ENCODE measurements at places on chromosomes 11 and 22.

- no peak for DNase-seq
Measured at GRCh38 chr11:63764340-63764678, 4.3 kb downstream of the ZFTA start.

- peak; percentile 36 for DNase-seq
Measured at GRCh38 chr11:83195143-83195466, 1.6 kb downstream of the ANKRD42 start.

GRCh38 chr22:22395245-22395644 lies 113.3 kb downstream of the ZNF280B start:
- DNase-seq = no peak

- peak; percentile 20 for DNase-seq
Measured at GRCh38 chr11:129973068-129973467, 29.6 kb downstream of the PRDM10 start.

DNA sequence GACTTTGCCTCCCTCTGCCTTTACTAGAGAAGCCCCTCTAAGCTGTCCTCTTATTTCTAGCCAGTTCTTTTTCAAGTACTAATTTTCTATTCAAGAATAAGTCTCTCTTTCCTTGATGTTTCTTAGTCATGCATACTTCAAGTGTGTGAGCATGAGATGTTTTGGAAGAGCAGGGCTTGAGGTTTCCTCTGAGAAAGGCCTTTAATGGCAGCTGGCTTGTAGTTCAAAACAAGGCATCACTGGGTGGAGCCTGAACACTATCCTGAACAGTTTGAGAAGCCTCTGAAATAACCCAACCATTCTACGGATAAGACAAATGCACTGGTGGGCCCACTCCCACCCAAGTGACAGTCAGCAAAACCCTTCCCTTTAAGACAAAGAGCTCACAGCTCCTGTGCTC lies 37.6 kb downstream of the CLDN25 start:
- DNase-seq = no peak

- peak; percentile 71 for DNase-seq
Measured at GRCh38 chr11:59918987-59919589, 19.1 kb upstream of the OOSP1 start.

DNA sequence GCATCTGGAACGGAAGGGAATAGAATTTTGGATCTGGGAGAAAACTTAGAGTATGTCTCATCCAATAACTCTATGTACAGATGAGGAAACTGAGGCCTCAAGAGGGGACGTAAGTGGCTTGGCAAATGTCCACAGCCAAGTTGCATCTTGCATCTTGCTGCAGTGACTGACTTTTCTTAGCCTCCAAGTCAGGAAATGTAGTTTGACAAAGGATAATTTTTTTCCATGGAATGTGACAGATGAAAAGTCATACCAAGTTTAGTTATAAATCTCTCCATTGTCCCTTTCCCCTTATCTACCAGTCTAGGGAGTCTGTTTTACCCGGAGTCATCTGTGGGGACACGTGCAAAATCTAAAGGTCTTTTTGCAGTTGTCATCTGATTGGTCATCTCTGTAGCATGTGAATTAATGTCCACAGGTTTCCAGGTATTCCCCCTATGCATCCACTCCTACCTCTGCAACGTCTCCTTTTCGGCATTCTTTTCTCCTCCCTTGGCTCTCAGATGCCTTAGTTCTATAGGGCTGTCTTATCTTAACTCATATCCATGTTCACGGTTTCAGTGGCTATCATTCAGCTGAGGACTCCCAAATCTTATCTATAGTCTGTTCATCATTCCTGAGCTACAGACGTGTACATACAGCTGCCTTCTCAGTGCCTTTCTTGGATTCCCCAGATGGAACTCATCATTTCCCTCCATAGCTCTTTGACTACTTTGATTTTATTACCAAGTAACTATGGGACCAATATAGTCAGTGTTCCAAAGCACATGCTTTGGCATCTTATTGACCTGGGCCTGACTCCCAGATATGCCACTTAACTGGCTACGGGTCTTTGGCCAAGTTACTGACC lies 139.5 kb upstream of the TIMP3 start:
- no peak for DNase-seq

- DNase-seq = no peak
Measured at GRCh38 chr11:113867843-113868503, 7.4 kb downstream of the USP28 start.

DNA sequence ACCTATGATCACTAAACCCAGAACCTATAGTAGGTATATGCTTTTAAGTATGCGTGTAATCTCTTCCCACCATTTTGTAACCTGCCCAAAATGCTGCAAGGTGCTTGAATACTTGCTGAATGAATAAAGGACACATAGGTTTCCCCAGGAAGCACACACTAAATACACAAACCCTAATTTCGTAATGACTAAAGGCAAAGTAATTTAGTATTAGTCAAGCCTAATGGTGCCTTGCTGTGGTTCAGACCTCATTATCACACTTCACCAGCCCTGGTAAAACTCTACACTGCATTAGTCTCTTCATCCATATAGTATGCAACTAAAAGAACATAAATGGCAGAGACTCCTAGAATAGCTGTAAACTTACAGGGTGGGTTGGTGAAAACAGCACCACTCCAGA lies 289.0 kb upstream of the PITPNB start:
- DNase-seq = peak; percentile 68

DNA sequence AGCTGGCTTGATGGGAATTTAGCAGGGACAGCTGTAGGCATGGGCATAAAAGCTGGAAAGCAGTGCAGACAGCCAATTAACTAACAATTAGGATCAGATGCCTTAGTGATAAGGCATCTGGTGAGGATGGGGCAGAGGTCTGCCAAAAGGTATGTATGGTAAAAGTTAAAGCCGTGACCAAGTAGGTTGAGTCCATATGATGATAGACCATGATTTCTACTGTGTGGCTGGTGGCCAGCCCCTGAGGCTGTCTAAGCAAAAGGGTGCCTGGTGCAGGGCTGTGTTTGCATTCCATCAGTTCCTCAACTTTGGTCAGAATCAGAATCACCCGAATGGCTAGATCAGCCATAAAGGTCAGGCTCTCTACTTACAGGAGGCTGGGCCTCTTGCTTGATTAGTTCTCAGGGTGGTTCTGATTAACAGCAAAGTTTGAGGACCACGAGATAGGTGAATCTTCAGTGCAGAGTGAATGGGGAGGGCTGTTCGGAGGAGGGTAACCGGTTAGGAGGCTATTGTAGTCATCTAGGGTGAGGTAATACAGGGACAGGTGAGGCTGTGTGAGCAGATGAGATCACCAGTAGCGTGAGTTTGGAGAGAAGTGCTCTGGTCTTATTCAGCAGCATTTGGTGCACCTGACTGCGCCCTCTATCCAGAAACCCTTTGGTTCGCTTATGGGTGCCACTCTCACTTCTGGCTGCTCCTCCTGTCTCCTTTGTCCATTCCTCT lies 27.2 kb downstream of the PPFIBP2 start:
- DNase-seq = no peak

- no peak for DNase-seq
Measured at GRCh38 chr11:121419836-121420235, 32.3 kb upstream of the SORL1 start.

DNA sequence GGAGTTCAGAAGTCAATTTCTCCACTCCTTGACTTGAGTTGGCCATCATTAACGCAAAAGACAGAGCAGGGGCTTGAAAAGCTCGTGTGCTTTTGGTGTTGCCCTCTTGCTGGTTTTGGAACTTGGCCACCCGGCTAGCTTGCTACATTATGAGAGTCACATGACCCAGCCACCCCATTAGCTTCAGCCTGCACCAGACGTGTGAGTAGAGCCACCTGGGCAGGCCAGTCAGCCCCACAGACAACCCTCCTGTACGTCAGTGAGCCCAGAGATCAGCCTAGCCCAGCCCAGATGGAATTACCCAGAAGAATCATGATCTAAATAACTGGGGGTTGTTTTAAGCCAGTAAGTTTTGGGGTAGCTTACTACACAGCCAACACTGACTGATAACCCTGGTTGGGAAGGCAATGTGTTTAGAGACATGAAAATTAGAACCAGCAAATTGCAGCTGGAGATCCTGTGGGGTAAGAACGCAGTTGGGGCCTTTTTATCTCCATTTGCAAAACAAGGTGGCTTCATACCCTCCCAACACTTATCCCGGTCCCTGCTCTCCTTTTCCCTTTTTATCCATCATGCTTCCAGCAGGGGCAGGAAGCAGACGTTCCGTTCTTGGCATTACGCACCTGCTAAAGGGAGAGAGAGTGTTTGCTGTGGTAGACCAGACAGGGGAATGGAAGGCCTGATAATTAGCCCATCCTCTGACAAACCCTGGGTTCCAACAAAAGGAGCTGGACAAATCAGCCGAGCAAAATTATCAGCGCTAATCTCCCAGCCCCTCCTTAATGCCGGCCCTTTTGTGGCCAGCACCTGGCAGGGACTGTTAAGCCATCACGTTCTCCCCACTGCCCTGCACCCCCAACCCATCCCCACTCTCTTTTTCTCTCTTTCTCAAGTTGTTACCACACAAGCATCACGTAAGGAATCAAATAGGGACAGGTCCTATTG lies 548.7 kb upstream of the CADM1 start:
- DNase-seq = no peak

- DNase-seq = peak; percentile 74
Measured at GRCh38 chr11:13338019-13338426, 60.4 kb downstream of the BMAL1 start.

DNA sequence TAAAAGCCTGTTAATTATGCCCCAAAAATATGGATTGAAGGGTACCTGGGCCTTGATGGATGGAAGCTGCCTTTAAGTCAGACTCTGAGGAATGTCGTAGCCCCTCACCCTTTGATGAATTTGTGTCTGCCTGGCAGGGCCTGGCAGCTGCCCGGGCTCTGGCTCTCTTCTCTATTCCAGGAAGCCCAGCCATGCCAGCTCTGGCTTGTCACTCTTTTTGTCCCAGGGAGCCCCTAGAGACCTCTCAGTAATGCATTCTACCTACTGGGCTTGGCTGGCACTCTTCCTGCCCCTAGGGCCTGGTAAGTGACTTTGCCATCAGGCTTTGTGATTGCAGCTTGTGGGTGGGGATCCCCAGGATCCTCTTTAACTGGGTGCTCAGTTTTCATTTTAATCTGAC lies 103.8 kb downstream of the GRIK4 start:
- DNase-seq = no peak

GRCh38 chr11:133937015-133937414 lies 19.8 kb downstream of the IGSF9B start:
- DNase-seq = no peak

DNA sequence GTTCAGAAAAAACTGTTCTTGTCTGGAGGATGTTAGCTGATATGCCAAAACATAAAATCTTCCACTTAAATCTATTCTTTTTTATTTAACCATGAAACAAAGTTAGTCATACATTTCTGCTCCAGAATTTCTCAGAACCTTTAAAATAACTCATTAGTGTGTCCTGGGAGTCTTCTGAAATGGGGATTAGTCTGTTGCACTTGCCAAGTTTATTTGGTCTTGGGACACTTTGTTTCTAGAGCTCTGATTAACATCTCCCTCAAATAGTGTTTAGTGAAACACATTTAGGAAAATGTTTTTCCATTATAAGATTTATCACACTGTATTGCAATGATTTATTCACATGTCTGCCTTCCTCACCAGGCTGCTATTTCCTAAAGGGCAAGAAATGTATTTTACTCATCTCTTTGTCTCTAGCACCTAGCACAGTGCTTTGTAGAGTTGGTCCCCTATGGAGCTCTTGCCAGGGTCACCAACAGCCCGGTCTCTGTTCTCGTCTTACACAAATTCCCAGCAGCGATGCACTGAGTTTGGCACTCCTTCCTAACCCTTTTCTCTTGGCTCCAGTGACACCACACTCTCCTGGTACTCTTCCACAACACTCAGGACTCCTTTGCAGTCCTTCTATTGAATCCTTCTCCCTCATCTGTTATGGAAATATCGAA lies 189.2 kb downstream of the CSNK2A3 start:
- DNase-seq = no peak

DNA sequence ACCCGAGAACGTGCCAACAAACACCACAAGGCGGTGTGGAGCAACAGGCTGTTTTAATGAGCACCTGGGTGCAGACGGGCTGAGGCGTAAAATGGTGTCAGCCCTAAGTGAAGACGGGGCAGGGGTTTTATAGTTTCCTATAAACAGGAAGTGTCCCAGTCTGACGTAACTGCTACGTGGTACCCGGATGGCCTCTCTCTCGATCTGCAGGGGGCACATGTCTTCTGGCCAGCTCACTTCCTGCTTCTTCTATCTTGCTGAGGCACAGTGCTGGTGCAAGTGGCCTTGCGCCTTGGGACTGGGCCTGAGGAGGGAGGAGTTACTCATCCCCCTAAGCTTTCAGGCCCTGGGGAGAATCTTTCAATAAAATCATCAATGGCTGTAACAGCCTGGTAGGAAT lies 20.9 kb downstream of the OOSP3 start:
- peak; percentile 26 for DNase-seq

- DNase-seq = no peak
Measured at GRCh38 chr11:111912535-111912934, at the start of gene HSPB2. Gene HSPB2 (plus strand): TSS chr11:111912734. CDS start chr11:111912830, 96 bp downstream.

- DNase-seq = peak; percentile 82
Measured at GRCh38 chr11:95520369-95521132, 269.0 kb downstream of the FAM76B start.

DNA sequence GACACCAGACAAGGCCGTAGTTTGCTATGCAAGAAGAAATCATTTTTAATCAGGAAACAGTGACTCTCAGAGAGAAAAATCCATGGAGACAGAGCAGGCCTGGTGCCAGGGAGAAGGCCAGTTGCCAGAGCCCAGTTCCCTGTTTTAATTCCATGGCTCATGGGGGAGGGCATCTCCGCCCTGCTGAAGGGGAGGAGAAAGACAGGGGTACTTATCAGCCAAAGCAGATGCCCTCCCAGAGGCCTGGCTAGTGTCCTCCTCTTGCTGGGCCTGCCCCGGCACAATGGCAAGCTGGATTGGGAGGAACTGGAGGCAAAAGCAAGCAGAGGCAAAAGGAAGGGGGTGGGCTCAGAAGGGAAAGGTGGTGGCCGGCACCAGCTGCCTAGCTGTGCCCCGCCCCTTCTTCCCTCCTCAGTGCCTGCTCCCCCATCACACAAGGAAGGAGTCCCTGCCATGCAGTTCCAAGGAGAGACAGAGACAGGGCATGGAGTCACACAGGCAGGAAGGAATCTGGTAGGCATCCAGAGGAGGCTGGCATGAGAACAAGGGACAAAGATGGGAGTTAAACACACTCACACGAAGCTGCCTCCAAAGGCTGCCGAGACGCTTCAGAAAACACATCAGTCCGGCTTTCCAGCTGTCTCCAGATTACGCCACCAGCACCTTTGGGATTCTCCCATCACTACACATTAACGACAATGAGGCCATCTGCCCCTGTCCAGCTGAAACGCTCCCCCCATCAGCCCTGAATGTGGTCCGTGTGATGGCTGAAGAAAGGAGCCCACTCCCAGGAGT lies 591.8 kb downstream of the BUD13 start:
- DNase-seq = no peak

DNA sequence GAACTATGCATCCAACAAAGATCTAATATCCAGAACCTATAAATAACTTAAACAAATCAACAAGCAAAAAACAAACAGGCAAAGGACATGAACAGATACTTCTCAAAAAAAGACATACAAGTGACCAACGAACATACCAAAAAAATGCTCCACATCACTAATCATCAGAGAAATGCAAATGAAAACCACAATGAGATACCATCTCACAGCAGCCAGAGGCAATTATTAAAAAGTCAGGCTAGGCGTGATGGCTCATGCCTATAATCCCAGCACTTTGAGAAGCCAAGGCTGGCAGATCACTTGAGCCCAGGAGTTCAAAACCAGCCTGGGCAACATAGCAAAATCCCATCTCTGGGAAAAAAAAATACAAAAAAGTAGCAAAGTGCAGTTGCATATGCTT lies 10.7 kb downstream of the SAA4 start:
- DNase-seq = no peak

- no peak for DNase-seq
Measured at GRCh38 chr11:72075109-72075508, 5.2 kb downstream of the NUMA1 start.

GRCh38 chr11:40401132-40401853 lies 1058.2 kb downstream of the LRRC4C start:
- peak; percentile 10 for DNase-seq

Data from kidney tubule cell (primary cell).